ENCODE measurements at places on chromosomes 5 and 9.

GRCh38 chr9:126880947-126881332 lies 20.5 kb downstream of the ZBTB34 start:
- no peak for DNase-seq

DNA sequence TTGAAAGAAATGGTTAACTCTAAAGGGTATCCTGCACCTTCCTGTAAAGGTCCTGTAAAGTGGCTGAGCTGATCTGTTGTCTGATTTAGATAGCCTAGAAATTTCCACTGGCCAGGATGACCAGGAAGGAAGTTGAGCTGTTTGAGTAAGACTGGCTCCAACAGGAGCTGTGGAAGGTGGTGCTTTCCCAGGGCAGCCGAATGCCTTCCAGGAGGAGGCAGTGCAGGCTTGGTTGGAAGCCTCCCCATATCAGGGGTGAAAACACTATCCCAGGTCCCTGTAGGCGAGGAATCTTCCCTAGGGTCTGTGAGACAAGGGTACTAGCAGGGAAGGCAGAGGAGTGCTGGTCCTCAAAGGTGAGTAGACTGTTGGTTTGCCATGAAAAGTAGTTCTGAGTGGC lies 98.4 kb downstream of the LIX1 start:
- DNase-seq = no peak

DNA sequence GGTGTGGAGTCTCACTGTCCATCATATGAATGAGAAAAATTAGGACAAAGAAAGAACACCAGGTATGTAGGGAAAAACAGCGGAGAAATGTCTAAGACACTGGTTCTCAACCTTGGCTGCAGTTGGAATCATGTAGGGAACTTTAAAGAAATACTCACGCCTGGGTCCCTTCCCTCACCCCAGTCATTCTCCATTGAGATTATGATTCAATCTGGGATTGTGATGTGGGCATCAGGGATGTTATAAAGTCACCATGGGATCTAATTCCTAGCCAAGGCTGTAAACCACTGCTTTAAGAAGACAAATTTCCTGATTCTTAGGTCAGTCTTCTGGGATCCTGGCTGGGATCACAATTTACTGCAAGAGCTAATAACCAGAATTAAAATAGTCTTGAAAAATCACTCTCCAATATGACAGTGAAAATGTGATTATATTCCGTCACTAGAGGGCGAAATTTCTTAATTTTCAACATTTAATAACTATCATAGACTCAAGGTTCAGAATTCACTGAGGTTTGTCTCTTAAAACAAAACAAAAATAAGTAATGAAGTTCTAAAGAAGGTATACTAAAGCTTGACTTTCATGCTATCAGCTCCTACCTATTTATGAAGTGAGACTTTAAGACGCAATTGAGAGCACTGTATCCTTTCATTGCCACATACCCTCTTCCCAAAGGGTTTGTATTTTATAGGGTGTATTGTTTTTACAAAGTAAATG lies 60.5 kb downstream of the GLDC start:
- DNase-seq = no peak

DNA sequence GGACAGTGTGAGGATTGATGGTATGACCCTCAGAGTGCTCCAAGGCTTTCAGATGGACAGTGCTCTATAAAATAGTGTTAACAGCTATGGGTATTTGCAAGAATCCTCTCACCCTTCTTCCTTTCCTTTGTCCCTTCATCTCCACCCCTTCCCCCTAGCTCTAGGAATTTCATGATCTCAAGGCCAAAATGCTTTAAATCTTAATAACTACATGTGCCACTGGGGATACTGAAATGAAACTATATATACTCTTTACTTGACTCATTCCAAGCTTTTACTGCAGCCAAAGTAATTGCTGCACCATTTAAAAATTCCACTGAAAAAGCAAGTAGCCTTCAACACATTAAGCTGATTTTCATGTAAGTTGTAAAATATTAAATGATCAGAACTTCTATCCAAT lies 361.6 kb upstream of the SLC30A5 start:
- no peak for DNase-seq

DNA sequence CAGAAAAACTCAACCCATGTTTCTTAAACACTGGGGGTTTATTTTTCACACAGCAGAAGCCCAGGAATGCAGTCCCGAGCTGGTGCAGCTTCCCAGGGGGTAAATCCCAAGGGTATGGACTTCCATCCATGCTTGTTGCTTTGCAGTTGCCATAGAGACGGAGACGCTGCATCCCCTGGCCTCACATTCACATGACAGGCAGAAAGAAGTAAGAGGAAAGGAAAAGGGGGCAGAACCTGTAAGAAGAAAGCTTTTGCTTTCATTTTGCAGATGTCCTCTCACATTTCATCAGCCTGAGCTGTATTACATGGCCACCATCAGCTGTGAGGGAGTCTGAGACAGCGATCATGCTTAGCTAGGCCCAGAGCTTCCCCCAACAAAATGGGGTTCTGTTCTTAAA lies 321.0 kb downstream of the AGTPBP1 start:
- no peak for DNase-seq

GRCh38 chr9:83034587-83034986 lies 28.4 kb downstream of the RASEF start:
- DNase-seq = no peak

DNA sequence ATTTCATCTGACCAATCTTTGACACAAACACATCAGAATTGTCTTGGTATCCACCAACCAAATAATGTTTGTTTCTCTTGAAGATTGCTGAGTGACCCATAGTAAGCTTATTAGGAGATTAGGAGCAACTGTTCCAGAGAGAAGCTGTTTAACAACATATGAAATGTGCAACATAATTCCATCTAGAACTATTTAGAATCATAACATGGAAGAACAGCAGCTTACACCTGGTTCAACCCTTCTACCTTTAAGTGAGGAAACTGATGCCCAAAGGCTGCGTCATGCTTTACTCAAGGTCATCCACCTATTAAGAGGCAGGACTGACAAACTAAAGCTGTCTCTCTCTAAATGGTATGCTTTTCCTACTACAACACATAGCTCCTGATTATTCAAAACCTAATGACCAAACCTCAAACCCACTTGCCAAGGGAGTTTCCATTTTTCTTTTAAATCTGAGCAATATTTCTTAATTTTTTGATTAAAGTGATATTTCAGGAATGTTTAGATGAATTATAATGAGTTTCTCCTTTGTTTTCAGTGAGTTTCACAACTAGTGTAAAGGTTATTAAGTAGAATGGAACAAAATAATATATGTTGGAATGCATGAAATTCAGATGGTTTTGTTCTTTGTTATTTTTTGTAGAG lies 545.9 kb downstream of the RAB3C start:
- DNase-seq = no peak

DNA sequence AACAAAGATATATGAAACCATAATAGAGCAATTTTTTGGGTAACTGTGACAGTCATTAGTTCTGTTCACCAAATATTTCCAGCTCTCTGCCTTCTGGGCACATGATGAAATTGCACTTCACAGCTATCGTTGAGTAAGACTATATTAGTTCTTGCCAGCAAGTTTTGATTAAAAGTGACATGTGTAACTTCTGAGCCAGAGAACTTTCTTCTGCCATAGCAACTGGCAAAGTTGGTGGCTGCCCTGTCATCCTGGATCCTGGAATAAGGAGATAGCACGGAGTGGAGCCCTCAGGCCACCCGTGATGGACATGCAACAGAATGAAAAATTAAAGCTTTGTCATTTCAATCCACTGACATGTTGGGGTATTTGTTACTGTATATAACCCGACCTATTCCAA lies 194.4 kb upstream of the VCAN start:
- no peak for DNase-seq

DNA sequence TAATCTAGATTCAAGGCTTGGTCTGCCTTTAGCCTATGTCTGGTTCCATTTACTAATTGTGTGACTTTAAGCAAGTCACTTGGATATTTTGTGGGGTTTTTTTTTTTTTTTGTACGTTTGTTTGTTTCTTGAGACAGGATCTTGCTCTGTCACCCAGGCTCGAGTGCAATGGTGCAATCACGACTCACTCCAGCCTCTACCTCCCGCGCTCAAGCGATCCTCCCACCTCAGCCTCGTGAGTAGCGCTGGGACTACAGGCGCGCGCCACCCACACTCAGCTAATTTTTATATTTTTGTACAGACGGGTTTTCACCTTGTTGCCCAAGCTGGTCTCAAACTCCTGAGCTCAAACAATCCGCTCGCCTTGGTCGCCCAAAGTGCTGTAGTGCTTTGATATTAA lies 1.1 kb upstream of the PFDN1 start:
- DNase-seq = no peak

DNA sequence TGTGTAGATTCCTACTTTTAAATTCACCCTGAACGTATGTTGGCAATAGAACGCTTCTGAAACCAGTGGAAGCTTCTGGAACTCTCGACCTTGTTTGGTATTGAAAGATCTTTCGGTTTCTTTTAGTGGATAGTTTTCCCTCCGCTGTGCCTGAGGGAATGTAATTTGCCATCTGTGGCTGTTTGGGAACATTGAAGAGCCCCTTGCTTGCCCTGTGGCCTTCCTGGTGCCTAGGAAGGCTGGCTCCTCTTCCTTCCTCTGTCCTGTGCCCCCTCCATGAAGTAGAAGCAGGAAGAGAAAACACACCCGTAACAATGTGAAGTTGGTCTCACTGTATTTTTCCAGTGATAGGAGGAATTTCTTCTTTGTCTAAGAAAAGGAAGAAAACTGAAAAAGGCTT lies 274.3 kb downstream of the AOPEP start:
- no peak for DNase-seq

GRCh38 chr5:39598661-39599248 lies 174.0 kb upstream of the DAB2 start:
- no peak for DNase-seq

DNA sequence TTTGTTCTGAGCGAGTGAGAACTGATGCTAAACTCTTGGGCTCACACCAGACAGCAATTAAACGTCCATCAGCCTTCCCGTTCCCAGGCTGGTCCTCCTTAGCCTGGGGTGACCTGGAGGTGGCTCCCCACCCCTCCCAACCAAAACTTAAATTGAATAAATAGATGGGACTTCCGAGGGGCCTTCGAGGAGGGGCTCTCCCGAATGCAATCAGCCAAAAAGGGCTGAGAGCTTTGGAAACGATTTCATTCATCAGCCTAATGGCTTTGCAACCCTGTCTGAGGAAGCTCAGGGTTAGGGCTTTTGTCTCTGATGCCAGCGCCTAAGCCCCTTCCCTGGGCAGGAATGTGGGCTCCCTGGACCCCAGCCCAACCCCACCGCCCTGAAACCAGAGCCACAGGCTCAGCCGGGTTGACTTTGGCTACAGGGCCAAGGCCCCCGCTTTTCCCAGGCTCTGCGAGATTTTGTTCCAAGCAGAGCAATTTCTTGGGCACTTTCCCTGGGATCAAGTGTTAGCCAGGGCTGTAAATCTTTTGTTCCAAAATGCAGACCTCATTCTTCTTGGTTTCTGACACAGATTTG lies 29.2 kb downstream of the LHX3 start:
- DNase-seq = no peak

GRCh38 chr5:153623124-153623523 lies 132.7 kb downstream of the GRIA1 start:
- no peak for DNase-seq

DNA sequence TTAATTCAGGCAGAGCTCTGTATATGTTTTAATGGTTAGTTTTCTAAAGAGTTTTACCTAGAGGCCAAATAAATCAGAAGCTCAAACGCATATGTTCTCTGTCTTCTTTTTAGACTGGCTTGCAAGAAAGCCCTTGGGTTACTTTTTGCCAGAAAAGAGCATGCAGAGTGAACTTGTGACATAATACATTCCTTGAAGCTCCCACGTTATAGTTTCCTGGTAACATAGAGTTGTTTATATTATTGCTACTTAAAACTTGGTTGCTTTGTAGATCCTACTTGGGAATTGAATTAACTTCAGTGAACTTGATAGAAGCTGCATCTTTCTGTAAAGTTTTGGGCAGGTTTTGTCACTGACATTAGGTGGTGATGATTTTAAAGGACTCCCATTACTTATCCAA lies 102.9 kb downstream of the C9orf152 start:
- no peak for DNase-seq

- no peak for DNase-seq
Measured at GRCh38 chr5:152305525-152305924, 99.6 kb downstream of the NMUR2 start.

GRCh38 chr5:160237571-160238093 lies 8.3 kb downstream of the FABP6 start:
- no peak for DNase-seq

GRCh38 chr5:180139731-180140055 lies 68.1 kb upstream of the RNF130 start:
- DNase-seq = no peak

DNA sequence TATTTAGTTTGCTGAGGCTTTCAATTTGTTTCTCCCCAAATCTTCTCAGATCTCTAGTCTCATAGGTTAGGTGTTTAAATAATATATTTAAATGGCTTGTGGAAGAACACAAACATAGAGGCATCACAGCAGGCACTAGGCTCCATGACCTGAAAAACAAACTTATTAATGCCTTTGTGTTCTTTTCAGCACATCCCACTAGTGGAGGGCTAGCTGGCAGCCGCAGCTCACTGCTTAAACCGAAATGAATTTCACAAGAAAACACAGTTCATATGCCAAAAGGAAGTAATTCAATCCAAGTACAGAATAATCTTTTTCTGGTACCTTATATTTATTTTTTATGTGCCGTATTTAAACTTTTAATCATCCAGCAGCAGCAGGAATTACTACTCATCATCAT lies 382.5 kb downstream of the PLK2 start:
- DNase-seq = no peak

DNA sequence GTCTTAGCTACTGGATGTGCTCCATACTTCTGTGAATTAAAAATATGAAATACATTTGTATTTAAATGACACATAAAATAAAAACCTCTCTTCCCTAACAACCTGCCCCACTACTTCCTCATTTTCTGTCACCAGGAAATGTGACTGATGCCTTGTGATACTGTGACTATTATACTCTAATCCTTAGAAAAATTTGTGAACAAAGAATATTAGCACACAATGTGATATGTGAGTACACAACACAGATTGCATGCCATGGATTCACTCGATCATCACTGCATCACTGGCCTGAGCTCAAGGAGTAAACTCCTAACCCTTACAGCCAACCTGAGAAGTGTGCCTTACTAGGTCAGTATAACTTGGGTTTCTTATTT lies 281.0 kb downstream of the EFNA5 start:
- DNase-seq = no peak

GRCh38 chr9:98208635-98209034 lies 16.2 kb upstream of the CORO2A start:
- no peak for DNase-seq

DNA sequence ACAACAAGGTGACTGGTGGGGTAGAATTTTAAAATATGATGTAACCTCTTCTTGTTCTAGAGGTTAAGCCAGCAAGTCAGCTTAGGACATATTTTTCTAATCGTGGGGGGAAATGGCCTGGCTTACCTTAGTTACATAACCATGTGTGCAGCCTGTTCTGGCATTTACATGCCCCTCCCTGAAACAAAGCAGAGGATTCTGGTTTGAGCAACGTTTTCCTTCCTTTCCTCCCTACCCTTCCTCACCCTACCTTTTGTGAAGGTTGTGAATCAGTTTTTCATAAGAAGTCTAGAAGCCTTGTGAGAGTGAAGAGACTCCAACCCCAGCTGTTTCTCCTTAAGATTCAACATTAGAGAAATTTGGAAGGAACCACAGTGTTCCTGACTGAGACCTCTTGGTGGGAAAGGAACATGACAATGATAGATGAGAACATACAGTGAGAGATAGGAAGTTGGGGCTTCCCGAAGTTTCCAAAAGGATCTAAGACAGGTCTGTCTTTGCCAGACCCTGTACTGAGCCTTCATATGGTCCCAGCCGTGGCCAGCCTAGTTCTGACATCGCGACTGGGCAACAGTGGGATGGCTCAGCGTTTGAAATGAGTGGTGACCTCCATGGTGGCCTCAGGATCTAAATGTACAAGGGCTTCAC lies 365.2 kb downstream of the SPATA31D1 start:
- DNase-seq = no peak
